ENCODE measurements at places on chromosomes 3 and 15.

- no peak for DNase-seq
These were observed 74.0 kb upstream of the NEO1 start for GRCh38 chr15:72978223-72978622.

DNA sequence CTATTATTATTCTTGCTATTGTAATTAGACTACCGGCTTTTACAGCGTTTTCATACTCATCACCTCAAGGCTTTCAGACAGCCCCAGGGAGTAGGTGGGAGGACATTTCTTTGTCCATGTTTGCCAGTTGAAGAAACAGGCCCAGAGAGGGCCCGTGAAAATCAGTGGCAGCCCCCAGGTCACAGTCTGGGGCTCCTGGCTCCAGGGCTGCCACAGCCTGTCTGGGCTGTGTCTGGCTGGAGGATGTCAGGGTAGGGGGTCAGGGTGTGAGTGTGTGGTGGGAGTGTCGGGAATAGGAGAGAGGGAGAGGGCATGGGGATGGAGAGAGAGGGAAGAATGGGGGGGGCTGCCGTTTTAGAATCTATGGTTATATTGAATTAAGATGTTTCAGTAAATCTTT is 118.2 kb upstream of the TLE3 start:
- no peak for DNase-seq

GRCh38 chr3:185115371-185115770 is 37.5 kb downstream of the C3orf70 start:
- DNase-seq = no peak

- DNase-seq = no peak
These were observed 22.4 kb downstream of the GJD2 start for GRCh38 chr15:34732430-34732829.

GRCh38 chr15:64842986-64843561 is 1.4 kb downstream of the PLEKHO2 start:
- no peak for DNase-seq

DNA sequence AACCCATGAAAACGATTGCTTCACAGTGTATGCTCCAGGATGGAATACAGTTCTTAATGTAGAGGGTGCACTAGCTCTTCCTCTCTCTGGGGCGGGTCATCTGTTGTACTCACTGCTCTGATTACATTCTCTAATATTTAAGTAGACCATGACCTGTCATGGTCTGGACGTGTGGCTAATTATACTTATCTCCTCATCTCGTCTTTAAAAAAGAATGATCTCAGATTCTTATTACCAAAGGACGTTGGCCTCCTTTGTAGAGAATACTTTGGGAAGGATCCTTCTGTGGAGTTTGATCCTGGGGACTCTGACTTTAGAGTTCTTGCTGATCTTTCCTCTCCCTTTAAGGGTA is 48.4 kb upstream of the TRAK1 start:
- no peak for DNase-seq

DNA sequence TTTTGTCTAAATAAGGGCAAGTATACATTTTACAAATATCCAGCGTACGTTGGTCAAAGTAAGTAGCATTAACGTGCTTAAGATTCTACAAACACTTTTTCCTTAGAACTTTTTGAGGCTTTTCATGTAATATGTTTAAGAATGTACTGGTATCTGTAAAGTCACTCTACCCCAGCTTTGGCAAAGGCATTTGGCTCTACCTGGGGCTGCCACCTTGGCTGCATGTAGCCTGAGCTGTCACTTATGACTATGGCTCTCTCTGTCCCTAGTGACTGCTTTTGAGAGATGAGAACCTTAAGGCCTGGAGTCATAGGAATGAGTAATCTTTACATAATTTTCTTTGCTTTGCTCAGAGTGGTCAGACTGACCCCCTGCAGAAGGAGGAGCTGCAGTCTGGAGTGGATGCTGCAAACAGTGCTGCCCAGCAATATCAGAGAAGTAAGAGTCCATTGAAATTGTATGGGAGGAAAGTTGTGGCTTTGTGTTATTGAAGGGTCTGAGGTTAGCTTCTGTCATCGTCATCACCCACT is 61.2 kb downstream of the IQGAP1 start:
- DNase-seq = no peak

DNA sequence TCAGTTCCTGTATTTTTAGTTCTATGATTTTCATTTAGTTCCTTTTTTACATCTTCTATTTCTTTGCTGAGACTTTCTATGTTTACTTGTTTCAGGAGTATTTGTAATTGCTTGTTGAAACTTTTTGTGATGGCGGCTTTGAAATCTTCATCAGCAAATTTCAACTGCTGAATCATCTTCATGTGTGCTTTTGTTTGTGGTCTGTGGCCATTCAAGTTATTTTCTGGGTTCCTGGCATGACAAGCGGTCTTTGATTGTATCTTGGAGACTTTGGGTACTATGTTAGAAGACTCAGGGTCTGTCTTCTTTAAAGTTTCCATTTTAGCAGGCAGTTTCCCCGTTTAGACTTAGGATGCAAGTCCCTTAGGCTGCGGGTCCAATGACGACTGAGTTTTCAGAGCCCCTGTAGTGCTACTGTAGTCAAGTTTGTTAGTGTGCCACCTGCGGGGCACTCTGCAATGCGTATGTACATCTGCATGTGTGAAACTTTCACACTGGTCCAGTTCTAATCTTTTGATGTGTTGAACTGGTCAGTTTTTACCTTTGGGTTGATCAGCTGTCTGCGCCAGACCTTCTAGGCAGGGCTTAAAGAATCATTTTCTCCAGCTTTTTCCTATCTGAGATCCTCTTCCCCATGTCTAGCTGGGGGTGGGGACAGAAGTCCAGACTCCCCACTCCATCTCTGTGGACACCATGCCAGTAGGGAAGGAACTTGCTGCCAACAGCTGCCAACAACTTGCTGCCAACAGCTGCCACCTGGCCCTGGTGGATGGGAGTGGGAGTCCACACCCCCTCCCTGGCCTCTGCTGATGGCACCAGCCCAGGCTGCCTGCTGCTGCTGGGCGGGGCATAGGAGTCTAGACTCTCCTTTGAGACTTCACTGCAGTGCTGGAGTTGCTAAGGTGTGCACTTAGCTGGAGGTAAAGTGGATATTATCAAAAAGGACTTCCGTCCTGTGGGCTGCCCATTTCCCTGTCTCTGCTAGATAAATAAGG is 190.9 kb downstream of the TJP1 start:
- DNase-seq = peak; percentile 34

DNA sequence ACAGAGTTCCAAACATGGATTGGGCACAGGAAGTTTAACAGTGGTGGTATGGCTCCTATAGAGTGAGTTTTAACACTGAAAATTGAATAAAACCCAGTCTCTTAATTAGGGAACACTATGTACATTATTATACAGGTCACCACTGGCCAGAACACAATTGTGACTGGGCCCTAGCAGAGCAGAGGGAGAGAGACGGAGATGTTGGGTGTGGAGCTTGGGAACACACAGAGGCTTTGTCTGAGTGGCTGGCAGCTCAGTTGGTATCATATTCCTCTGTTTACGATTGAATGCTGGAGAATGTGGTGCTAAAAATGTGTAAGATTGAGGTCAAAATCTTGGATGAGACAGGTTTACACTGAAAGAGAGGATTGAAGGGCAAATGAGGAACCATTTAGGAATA is 6.8 kb upstream of the MOBP start:
- DNase-seq = no peak

DNA sequence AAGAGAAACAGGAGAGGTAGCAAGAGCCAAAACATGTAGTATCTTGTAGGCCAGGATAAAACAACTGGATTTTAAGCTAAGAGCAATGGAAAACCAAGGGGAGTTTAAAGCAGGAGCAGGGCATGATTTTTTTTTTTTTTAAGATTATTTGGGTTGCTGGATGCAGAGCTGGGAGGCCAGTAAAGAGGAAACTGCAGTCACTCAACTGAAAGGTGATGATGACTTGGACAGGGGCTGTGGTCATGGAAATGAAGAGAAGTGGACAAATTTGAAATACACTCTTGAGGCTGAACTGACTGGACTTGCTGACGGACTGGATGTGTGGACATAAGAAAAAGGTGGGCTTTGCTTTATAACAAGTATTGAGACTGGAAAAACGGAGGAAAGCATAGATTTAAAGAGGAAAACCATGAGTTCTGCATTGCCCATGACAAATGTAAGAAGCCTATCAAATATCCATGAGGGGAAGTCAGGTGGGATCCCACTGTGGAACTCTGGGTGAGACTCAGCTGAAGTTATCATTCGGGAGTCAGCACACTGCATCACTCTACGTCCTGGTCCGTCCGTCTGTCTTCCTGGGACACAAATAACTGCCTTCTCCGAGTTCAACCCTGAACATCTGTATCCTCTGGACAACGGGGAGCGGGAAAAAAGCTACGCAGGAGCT is 688 bp downstream of the XPC start:
- no peak for DNase-seq

DNA sequence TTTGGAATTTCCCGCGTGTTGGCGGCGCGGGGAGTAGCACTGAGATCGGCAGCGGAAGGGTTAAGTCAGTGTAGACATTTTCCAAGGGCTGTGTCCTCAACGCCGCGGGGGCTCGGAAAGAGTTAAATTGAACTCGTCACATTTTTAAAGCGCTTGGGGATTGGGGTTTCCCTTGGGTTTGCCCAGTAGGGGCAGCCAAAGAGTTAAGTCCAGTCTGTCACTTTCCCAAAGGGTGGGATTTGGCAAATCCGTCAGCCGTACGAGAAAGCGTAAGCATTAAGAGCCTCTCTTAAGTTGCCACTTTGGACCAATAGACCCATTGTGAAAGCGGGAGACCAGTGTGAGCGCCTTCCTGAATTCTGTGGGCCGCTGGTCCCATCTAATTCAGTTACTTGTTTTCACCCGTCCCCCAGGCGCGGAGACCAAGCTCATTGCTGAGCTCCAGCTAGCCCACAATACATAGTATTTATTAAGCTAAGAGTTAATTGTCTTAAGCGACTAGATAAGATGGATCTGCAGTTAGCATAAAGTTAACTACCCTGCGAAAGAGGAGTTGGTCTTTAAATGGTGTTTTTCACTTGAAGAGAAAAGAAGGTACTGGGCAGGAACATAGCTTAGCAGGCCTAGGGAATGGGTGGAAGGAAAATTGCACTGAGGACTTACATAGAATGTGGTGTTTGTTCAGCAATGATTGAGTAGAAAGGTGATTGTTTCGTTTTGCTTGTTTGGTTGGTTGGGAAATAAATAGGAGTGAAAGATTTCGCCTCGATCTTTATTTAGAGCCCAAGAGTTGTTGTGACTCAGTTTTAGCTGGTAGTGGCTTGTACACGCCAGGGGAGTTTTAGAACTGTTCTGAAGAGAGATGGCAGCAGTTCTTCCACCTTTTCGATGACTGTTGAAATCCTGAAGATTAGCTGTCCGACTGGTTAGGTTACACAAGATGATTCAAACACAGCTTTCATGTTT is 932 bp downstream of the ARL8B start:
- no peak for DNase-seq

DNA sequence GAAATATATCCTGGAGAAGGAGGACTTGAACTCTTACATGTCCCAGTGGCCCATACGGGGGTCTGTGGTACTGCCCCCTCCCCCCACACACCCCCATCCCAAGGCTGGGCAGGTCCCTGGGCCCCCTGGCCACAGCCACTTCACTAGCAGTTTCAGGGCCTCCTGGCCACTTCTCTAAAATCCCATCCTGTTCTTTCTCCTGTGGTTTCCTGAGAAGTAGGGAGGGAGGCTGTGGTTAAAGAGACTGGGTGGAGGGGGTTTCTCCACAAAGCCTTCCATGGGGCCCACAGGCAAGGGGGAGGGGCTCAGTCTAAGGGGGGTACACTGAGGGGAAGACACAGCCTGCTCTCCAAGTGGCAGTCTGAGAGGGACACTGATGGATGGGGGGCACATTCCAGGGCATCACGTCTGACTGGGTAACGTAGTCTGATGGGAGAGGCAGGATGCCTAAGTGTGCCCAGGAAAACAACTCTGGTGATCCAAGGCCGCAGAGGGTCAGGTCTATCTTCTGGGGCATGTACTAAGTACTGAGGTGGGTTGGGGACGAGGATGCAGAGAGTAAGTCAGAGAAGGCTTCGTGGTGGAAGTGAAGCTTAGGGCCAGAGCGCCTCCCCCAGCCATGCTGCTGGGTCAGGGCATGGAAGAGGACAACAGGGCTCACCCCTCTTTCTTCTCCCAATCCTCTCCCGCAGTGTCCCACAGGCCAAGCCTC is 48.0 kb upstream of the C15orf39 start:
- no peak for DNase-seq

- peak; percentile 89 for DNase-seq
These were observed 4.0 kb downstream of the CCDC33 start for GRCh38 chr15:74240002-74240568.

GRCh38 chr15:63668601-63669000 is 71.4 kb downstream of the FBXL22 start:
- DNase-seq = no peak

- DNase-seq = no peak
These were observed 706.3 kb downstream of the PDCD6IP start for GRCh38 chr3:34504775-34505174.

GRCh38 chr15:29570948-29571791 is 251.1 kb downstream of the TJP1 start:
- no peak for DNase-seq

GRCh38 chr3:45938864-45939263 is 4.4 kb upstream of the CXCR6 start:
- peak; percentile 56 for DNase-seq

DNA sequence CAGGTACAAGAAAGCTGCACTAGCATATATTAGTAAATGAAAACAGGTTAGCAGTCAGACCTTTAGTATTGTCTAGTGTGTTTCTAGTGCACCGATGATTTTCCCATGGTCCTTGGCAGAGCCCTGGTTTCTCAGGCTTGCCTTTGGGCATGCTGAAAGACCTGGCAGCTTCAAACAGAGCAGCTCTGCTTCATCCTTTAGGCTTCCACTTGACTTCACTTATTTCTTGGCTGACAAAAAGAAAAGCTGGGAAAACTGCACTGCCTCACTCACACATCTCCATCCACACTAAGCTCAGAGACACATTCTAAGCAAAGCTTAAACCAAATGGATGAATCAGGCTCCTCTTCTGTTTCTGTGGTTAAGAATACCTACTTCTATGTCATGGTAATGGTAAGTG is 374.8 kb upstream of the PDZRN3 start:
- no peak for DNase-seq

GRCh38 chr3:196202516-196202970 is 8.7 kb downstream of the ZDHHC19 start:
- DNase-seq = no peak

- DNase-seq = no peak
These were observed 60.6 kb upstream of the GAP43 start for GRCh38 chr3:115562636-115563267.

DNA sequence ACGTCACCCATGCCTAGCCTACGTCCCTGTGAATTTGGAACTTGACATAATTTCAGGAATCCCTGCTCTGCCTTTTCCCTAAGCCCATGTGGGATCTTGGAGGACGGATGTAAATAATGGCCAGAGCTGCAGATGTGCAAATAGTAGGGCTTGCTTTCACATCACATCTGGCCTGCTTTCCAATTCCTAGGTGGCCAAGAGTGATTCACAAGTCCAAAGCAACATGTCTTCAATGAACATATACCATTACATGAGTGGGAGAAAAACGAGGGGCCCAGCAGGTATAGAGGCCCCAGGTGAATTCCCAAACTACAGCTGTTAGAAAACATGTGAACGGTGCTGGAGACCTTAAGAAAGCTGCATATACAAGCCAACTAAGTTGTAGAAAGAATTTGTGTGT is 214.6 kb downstream of the MAGI1 start:
- no peak for DNase-seq

- no peak for DNase-seq
These were observed 2.1 kb downstream of the ALDH1A3 start for GRCh38 chr15:100881573-100882336.
